ENCODE measurements at places on chromosomes 11 and 22. TPM values are rescaled to one million over a fixed set of nuclear protein-coding genes. Genes with fewer than 3 reads are reported as not detected.
A peak's percentile ranks its signal among the peaks of the same experiment; 100 is the strongest.

Gene LRP4
- total RNA-seq: 1.0 TPM

Gene TMEM191C
- total RNA-seq: 1.4 TPM

DNA sequence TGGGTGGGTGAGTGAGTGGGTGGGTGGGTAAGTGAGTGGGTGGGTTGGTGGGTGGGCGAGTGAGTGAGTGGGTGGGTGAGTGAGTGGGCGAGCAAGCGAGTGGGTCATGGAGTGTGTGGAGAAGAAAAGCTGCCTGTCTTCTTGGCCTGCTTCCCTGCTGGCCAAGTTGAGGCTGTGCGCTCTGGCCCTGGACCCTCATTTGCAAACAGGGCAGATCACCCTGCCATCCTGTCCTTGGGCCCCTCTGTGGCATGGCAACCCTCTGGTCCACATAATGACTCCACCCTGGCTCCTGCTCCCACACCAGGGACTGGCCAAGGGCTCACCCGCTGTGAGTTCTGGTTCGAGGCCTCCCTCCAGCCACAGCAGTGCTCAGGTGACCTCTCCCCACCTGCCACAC lies 35.1 kb downstream of the CAPN1 start:
- no peak for DNase-seq
- H3K36me3 ChIP-seq: peaks cover 8% of the 10 kb centered on the region
- no peaks in the 10 kb centered on the region for H3K27me3 ChIP-seq
- H3K4me3 ChIP-seq: no peak overlapping the region
- H3K27ac ChIP-seq: no peak overlapping the region
- peaks cover 12% of the 10 kb centered on the region for H3K4me1 ChIP-seq

- H3K27me3 ChIP-seq: peaks cover 12% of the 10 kb centered on the region
- H3K4me1 ChIP-seq: peaks cover 12% of the 10 kb centered on the region
- H3K4me3 ChIP-seq: no peak overlapping the region
- H3K27ac ChIP-seq: no peak overlapping the region
Measured at GRCh38 chr11:33926671-33927552, 35.0 kb upstream of the LMO2 start.

DNA sequence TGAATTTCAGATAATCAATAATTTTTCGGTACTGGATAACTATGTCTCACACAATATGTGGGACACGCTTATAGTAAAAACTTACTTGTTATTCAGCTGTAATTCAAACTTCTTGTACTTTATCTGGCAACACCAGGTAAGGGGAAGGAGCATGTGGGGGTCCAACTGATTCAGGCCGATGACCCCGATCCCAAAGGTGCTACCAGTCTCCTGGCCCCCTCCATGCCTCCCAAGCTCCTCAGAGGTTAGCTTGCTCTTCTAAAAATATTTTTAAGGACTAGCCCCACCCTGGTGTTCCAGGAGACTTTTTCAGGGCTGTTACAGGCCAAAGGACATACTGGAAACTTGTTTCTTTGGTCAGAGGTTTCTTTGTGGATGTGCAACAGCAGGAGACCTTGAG lies 61.8 kb upstream of the ALX4 start:
- H3K36me3 ChIP-seq: no peaks in the 10 kb centered on the region
- no peak for DNase-seq
- no peak overlapping the region for H3K4me3 ChIP-seq
- no peaks in the 10 kb centered on the region for H3K4me1 ChIP-seq
- no peaks in the 10 kb centered on the region for H3K27me3 ChIP-seq

DNA sequence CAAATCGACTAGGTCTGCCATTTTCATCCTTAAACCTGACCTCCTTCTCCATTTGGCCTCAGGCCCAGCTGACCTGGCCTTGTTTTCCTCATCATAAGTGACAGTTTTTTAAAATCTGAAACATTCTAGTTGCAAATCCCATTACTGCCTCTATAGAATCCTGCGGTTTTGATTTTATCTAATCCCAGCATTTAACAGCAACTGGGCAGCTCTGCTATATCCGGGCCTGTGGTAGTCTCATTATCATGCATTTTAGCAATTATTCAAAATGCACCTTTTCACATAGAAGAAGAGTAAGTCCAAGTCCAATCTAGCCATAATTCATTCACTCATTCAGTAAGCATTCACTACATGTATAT lies 28.6 kb upstream of the BIRC3 start:
- H3K27me3 ChIP-seq: no peaks in the 10 kb centered on the region
- H3K4me1 ChIP-seq: peaks cover 20% of the 10 kb centered on the region
- no peak overlapping the region for H3K27ac ChIP-seq
- DNase-seq: no peak

DNA sequence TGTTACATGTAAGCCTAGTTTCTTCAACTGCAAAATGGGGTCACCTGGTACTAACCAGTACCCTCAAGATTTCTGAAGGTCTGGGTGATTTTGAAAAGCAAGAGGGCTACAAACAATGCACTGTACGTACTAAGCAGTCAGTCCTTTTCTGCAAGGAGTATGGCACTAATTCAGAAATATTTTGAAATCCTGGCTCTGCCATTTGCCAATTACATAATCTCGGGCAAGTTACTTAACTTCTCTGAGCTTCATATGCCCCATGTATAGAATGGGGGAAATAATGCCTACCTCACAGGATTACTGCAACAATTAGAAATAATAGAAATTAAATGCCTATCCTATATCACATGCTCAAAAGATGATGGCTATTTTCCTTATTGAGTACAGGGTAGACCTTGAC lies 60.7 kb upstream of the CCDC89 start:
- no peaks in the 10 kb centered on the region for H3K27me3 ChIP-seq
- H3K36me3 ChIP-seq: no peaks in the 10 kb centered on the region
- H3K27ac ChIP-seq: no peak overlapping the region
- H3K4me3 ChIP-seq: no peak overlapping the region
- peaks cover 9% of the 10 kb centered on the region for H3K4me1 ChIP-seq

GRCh38 chr11:10581481-10582019 lies 13.1 kb upstream of the LYVE1 start:
- no peaks in the 10 kb centered on the region for H3K4me1 ChIP-seq
- H3K27me3 ChIP-seq: no peaks in the 10 kb centered on the region
- no peak overlapping the region for H3K4me3 ChIP-seq

Gene SYT13
- not detected for total RNA-seq

Gene WT1
- total RNA-seq: 0.61 TPM

- H3K27ac ChIP-seq: no peak overlapping the region
- no peaks in the 10 kb centered on the region for H3K27me3 ChIP-seq
- H3K4me3 ChIP-seq: no peak overlapping the region
- H3K36me3 ChIP-seq: no peaks in the 10 kb centered on the region
- peaks cover 12% of the 10 kb centered on the region for H3K4me1 ChIP-seq
- DNase-seq: no peak
Measured at GRCh38 chr11:10660323-10660722, 33.2 kb downstream of the IRAG1 start.

GRCh38 chr22:40235308-40235707 lies 57.6 kb downstream of the TNRC6B start:
- H3K4me3 ChIP-seq: no peak overlapping the region
- peaks cover 56% of the 10 kb centered on the region for H3K36me3 ChIP-seq
- no peaks in the 10 kb centered on the region for H3K27me3 ChIP-seq
- no peak for DNase-seq
- peaks cover 44% of the 10 kb centered on the region for H3K4me1 ChIP-seq
- no peak overlapping the region for H3K27ac ChIP-seq

- H3K36me3 ChIP-seq: no peaks in the 10 kb centered on the region
- DNase-seq: no peak
- H3K27me3 ChIP-seq: no peaks in the 10 kb centered on the region
- H3K27ac ChIP-seq: no peak overlapping the region
- H3K4me1 ChIP-seq: peaks cover 39% of the 10 kb centered on the region
Measured at GRCh38 chr22:43000441-43001175, 14.3 kb downstream of the PACSIN2 start.

GRCh38 chr11:63769714-63770455 lies 1.3 kb upstream of the ZFTA start:
- peaks cover 12% of the 10 kb centered on the region for H3K4me1 ChIP-seq
- no peak for DNase-seq
- no peaks in the 10 kb centered on the region for H3K36me3 ChIP-seq
- no peaks in the 10 kb centered on the region for H3K27me3 ChIP-seq
- H3K27ac ChIP-seq: no peak overlapping the region

Gene PLEKHA7
- total RNA-seq: 2.8 TPM

Gene BATF2
- total RNA-seq: 1.3 TPM

Gene GUCY1A2
- 0.12 TPM for total RNA-seq

Gene ADM2
- total RNA-seq: 35.4 TPM

- no peaks in the 10 kb centered on the region for H3K27me3 ChIP-seq
- H3K36me3 ChIP-seq: peaks cover 40% of the 10 kb centered on the region
- no peak for DNase-seq
- H3K4me3 ChIP-seq: no peak overlapping the region
Measured at GRCh38 chr11:12789596-12790215, 115.5 kb downstream of the TEAD1 start.

Gene PGA5
- total RNA-seq: not detected

DNA sequence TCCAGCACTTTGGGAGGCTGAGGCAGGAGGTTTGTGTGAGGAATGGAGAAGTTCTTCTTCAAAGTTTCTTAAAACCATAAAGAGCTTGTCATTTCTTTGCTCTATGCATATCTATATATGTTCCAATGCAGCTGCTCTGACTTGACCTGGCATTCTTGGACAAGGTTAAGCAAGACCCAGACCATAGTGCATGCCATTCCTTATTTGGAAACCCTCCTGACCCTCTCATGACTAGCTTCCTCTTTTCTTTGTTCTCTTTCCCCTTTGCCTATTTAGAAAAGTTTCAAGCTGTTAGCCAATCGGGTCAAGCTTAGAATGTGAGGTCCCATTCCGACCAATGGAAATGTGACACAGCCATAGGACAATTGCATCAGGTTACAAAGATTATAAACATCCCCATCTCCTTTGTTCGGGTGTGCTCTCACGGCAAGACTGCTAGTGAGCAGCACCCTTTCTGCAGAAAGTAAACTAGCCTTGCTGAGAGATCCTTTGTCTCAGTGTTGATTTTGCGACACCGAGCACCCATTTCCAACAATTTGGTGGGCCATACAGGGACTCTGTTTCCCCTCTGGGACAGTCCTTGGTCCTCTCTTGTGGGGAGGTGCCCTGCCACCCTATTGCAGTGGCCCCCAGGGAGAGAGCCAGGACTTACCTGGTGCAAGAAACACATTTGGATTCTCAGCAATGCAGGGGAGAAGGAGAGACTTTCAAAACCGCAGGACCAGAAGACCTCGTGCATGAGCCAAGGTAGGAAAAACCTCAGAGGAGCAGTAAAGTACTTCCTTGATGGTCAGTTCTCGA lies 39.9 kb upstream of the ANO1 start:
- no peaks in the 10 kb centered on the region for H3K36me3 ChIP-seq
- no peak overlapping the region for H3K27ac ChIP-seq
- H3K4me1 ChIP-seq: no peaks in the 10 kb centered on the region

GRCh38 chr22:46942799-46943785 lies 180.6 kb downstream of the TBC1D22A start:
- no peak overlapping the region for H3K27ac ChIP-seq
- H3K36me3 ChIP-seq: no peaks in the 10 kb centered on the region
- H3K27me3 ChIP-seq: no peaks in the 10 kb centered on the region
- H3K4me1 ChIP-seq: no peaks in the 10 kb centered on the region
- no peak overlapping the region for H3K4me3 ChIP-seq
- DNase-seq: no peak

GRCh38 chr11:63931876-63932275 lies 6.9 kb upstream of the NAA40 start:
- no peaks in the 10 kb centered on the region for H3K4me1 ChIP-seq
- peaks cover 7% of the 10 kb centered on the region for H3K36me3 ChIP-seq
- DNase-seq: no peak
- H3K4me3 ChIP-seq: no peak overlapping the region

GRCh38 chr11:92890846-92891245 lies 78.6 kb upstream of the MTNR1B start:
- no peak overlapping the region for H3K4me3 ChIP-seq
- no peaks in the 10 kb centered on the region for H3K27me3 ChIP-seq
- H3K36me3 ChIP-seq: no peaks in the 10 kb centered on the region
- H3K27ac ChIP-seq: no peak overlapping the region
- DNase-seq: no peak

Gene ENTHD1
- total RNA-seq: not detected

DNA sequence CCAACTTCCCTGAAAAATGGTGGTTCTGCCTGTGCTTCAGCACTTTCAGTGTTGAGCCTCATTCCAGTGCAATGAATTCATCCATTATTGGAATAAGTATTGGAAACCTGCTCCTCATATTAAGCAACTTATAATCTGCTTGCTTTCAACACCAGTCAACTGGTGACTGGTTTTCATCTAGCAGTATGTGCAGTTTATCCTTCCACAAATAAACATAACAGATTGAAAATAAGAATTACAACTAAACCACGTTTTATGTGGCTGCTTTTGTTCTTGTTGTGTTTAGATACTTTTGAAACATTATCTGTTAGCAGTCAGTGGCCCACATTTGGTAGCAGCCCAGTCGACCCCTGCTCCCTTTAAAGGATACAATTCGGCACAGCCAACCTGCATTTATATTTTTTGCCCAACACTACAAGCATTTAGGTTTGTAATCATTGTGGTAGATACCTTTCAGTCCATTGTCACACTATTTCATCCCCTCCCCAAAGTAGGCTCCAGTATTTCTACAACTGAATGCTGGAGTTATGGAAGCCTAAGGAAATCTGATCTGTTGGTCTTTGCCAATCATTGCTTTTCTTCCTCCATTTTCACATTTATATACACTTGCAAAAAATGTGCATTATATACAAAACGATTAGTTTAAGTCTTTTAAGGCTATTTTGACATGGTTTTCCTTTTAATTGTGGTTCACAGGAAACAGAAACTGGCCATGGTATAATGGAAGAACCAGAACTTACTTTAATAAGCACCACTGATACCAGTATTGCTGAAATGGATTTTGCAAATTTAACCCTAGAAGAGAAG lies 13.1 kb downstream of the TAF1D start:
- no peaks in the 10 kb centered on the region for H3K4me1 ChIP-seq
- H3K36me3 ChIP-seq: peaks cover 95% of the 10 kb centered on the region
- H3K4me3 ChIP-seq: no peak overlapping the region
- DNase-seq: peak; percentile 27

- peak overlapping the region; percentile 88 for H3K27ac ChIP-seq
- H3K27me3 ChIP-seq: no peaks in the 10 kb centered on the region
- peaks cover 3% of the 10 kb centered on the region for H3K4me1 ChIP-seq
- peaks cover 32% of the 10 kb centered on the region for H3K36me3 ChIP-seq
Measured at GRCh38 chr11:65180877-65181568, 705 bp upstream of the CAPN1 start.

GRCh38 chr22:48453751-48454485 lies 1373.8 kb downstream of the BRD1 start:
- DNase-seq: no peak
- H3K36me3 ChIP-seq: no peaks in the 10 kb centered on the region
- no peak overlapping the region for H3K27ac ChIP-seq
- H3K4me3 ChIP-seq: no peak overlapping the region

DNA sequence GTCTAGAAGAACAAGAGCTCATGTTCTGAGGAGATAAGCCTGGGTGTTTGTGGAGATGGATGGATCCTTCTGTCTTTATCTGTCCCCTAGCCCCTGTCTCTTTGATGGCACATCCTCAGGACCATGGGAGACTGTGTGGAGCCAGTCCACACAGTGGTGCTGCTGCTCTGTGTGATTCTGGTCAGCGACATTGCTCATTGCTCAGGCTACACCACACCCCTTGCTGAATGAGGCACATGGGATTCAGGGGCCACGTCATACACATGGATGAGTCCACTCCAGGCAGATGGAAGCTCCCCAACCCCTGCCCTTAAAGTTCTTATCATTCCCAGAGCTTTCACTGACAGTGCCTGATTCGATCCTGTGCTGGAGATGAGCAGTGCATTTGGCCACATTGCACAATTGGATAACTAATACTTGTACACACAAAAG lies 222.2 kb downstream of the NAV2 start:
- H3K4me1 ChIP-seq: peaks cover 24% of the 10 kb centered on the region
- H3K27me3 ChIP-seq: no peaks in the 10 kb centered on the region
- no peak overlapping the region for H3K27ac ChIP-seq
